CD8-positive, alpha-beta memory T cell (primary cell): ENCODE measurements at places on chromosomes 1 and 21. TPM values are rescaled to one million over a fixed set of nuclear protein-coding genes. Genes with fewer than 3 reads are reported as not detected.

Gene TCHH
- 0.09 TPM for total RNA-seq

Gene SPRR1A
- not detected for total RNA-seq

Gene TNFAIP8L2
- 25.5 TPM for total RNA-seq

Gene LPAR3
- 1.1 TPM for total RNA-seq

Gene TFAP2E
- total RNA-seq, result 1.0 TPM

Gene CROCC
- 25.6 TPM for total RNA-seq

Gene SPRR2F
- not detected for total RNA-seq

Gene ORC1
- 40.6 TPM for total RNA-seq

DNA sequence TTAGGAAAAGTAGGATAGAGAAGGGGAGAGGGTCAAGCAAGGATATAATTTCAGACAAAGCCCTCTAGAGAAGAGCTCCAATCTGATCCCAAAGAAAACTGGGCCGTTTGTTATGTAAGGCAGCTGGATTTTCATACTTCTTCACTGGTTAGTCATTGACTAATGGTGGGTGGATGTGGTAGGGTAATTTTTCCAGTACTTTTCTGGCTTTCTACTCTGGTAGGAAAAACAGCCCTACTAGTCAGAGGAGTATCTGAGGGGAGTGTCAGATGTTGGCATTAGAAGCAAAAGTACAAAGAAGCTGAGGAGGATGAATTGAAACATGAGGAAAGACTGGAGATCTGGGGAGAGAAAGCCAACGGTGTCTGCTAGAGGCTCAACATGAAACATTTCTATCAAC, 145.3 kb downstream of the TNFSF18 start:
- no peak for DNase-seq

DNA sequence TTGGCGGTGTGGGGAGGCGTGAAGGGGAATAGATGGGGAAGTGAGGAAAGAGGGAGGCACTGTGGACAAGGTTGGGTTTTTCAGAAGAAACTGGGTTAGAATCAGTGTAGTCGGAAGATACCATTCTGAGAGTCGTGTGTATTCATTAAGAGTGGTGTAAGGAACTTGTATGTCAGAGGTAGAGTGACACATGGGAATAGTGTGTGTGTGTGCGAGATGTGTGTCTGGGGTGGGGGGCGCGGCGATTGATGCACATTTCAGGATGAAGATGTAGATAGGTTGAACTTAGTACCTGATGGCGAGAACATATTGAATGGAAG, 878 bp downstream of the SMG7 start:
- DNase-seq, result no peak

- no peak for DNase-seq
These were observed 251.1 kb upstream of the ADGRL2 start for GRCh38 chr1:81549588-81550127.

DNA sequence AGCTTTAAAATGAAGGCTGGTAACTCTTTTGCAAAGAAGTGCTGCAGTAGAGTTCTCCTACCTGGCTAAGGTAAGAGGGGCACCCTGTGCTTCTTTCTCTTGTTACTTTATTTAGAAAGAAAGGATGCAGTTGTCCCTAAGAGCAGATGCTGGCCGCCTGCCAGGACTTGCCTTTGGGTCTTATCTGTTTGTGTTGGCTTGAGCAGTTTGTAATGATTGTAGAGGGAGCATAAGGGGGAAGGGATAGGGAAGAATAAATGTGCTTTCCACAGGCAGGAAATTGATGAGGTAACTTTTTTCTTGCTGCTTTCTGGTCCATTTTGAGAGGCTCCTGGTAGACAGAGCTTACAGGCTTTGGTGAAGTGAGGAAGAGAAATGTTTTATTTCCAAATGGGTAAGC, 229.6 kb downstream of the HHAT start:
- DNase-seq, result no peak

GRCh38 chr1:65150108-65150463, 2.1 kb downstream of the AK4 start:
- DNase-seq, result no peak

DNA sequence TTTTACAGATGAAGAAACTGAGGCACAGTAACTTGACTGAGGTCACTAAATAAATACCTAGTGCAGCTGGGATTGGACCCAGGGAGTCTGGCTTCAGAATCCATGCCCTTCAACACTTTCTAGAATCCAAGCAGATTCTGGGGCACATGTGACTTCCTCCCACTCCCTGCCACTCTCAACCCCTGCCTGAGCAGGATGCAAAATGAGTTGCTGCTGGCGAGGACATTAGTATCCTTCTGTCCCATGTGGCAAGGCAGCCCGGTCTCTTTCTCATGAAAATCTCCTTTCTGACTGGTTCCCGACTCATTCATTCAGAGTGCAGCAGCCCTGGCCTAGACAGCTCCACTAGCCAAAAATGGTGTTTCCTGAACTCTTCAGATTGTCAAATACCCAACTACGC, 28.4 kb downstream of the TNNT2 start:
- no peak for DNase-seq

DNA sequence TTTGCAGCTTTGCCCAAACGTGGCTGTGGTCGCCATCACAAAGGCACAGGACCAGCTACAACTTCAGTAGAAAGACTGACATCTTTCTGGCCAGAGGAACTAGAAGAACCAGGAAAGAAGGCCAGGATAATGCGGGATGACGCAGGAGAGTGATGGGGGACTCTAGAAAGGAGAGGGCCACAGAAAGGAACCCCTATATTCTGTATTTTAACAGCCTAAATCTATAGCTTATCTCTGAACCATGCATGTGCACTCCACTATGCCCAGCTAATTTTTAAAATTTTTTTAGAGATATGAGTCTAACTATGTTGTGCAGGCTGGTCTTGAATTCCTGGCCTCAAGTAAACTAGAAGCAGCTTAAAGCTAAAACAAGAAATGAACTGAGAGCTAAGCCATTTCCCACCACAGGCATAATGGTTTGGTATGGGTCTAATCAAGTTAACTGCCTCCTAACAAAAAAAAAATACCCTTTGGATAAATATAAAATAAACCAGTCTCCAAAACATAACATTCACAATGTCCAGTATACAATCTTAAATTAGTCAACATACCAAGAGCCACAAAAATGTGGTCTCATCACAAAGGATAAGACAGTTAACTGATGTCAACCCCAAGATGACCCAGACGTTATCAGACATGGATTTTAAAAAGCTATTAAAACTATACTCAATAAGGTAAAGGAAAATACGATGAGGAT, 18.0 kb downstream of the LTN1 start:
- DNase-seq, result no peak

DNA sequence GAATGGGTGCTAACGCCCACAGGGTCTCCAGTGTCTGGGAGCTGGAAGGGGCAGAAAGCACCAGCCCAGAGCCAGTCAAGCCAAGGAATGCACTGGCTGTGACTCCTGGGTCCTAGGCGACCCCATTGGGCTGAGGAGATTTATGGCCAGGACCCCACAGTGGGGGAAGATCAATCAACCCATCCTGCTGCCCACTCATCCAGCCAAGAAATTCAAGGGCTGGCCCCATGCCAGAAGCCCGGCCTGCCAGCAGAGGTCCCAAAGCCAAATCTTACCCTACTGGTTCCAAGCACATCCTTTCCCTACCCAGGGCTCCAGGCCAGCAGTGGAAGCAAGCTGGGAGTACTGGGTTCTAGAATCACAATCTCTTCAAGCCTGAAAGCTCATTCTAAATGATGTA, 6.8 kb upstream of the PDZK1IP1 start:
- no peak for DNase-seq

DNA sequence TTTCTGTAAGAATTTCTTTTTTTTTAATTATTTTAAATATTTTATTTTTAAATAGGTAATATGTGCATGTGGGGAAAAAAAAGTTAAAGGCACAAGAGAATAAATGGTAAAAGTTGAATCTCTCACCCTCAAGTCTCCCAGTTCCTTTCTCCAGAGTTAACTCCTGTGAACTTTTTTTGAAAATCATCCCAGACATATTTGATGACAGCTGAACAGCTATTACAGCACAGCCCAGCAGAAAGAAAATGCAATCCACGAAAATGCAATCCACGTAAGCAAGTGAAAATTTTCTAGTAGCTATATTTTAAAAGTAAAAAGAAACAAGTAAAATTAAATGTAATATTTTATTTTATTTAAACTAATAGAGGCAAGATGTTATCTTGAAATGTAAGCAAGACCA, 310.0 kb upstream of the RUNX1 start:
- no peak for DNase-seq

DNA sequence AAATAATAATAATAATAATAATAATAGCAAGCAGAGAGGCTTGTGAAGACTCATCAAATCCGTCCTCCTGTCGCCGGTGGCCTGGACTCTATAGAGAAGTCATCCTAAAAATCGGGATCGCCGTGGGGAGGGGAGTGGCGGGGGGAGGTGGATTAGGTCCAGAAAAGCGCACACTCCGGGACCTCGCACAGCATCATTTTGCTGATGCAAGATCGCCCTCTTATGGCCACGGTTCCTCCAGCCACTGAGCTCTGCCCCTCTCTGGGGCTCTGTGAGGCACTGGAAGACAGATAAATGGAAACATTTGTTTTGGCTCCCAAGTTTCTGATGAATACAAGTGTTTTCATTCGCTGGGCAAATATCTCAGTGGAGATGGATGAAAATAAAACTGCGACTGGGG, 612.0 kb downstream of the MATN1 start:
- no peak for DNase-seq

DNA sequence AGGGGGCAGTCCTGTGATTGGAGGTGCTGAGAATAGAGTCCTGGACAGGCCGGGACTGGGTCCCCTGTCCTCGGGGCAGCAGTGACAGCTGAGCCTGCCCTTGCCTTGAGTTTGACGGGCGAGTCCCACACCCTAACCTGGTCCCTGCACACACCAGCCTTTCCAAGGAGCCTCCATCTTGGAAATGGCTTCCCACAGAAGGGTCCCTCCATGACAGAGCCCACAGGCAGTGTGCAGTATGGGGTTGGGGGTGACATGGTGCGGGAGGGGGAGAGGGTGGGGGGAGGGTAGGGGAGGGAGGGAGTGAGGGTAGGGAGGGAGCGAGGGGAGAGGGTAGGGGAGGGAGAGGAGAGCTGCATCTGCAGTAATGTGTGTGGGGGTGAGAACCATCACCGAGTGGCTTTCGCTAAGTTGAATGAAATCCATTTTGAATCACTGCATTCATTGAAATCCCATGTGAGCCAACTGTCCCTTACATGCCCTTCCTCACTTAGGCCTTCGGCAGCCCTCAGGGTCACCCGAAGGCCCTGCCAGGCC, 10.1 kb upstream of the TMEM52 start:
- DNase-seq, result no peak

DNA sequence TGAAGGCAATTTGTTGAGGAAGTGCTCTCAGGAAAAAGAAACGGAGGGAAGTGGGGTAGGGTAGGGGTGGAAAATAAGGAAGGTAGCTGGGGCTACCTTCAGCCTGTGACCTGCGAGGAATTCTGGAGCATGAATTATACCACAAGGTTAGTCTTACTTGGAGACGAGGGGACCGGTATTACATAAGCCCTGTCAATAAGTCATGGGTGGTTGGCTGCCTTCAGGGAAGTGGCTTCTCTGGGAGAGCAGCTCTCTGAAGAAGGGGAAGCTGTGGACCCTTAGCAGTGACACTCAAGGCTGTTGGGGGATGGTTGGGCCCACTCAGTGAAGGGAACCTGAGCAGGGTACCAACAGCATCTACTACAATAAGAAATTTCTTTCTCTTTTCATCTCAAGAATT, 111.3 kb downstream of the TNFSF18 start:
- no peak for DNase-seq

DNA sequence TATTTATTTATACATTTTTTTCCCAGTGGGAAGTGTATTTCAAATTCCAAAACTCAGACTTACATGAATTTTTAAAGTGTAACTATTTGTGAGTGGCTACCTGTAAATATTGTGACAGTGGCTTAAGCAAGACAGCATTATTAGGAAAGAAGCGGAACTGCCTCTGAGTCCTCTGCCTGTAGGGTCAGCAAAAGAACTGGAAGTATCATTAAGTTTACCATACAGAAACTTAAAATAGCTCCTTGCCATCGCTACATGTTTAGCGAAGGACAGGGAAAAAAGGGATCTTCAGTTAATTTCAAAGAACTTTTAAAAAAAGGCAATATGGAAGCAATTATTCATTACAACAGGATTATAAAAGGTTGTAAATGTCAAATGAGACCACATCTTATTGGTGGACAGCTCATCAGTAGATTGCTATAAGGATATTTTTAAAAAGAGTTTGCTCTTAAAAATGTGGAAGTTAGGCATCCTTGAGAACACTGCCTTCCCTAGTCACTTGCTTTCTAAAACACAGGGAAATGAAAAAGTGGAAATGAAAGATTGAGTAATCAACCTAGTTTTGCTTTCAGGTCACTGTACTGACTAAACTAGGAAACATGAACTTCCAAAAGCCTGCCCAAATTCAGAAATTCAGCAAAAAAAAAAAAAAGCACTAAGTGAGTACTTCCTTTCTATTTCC, 39.2 kb downstream of the NSL1 start:
- no peak for DNase-seq

- DNase-seq, result no peak
These were observed 19.9 kb downstream of the ALDH4A1 start for GRCh38 chr1:18882486-18882885.

- no peak for DNase-seq
These were observed 11.5 kb upstream of the ATP1B1 start for GRCh38 chr1:169094897-169095569.

DNA sequence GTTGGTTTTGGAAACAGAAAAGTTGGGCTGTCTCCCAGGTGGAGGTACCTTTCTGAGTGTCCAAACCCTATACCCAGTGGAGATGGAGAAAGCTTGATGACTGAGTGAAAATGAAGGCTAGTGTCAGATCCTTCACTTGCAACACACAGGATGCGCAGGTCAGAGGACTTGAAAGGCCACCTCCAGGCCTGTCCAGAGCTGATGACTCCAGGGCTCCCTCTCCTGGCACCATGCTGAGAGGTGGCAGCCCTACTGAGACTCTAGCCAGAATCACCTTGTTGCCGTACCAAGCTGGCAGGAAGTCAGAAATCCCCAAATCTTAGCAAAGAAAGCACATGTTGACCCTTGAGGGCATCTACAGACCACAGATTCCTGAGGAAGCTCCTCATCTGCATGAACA, 16.4 kb downstream of the KNCN start:
- no peak for DNase-seq

- no peak for DNase-seq
These were observed 69.1 kb downstream of the MTR start for GRCh38 chr1:236864211-236864610.

DNA sequence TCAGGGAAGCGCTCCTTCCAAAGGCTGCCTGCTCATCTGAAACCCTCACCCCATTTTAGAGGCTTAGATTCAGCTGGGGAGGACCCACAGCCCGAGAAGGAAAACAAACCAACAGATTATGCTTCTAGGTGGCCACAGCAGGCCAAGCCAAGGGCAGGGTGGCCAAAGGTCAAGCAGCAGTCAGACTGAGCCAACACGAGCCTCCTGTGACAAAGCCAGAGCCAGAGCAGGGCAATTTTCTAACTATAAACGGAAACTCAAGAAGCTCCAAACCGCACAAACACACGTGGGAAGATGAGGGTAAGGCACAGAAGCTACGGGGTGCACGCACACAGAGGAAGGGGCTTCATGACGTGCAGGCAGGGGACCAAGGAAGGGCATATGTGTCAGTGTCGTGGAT, 64.1 kb downstream of the PLEKHA6 start:
- DNase-seq, result no peak

- no peak for DNase-seq
These were observed 34.8 kb downstream of the RIMS3 start for GRCh38 chr1:40630488-40631223.
